ENCODE measurements at places on chromosomes 5 and 9.

DNA sequence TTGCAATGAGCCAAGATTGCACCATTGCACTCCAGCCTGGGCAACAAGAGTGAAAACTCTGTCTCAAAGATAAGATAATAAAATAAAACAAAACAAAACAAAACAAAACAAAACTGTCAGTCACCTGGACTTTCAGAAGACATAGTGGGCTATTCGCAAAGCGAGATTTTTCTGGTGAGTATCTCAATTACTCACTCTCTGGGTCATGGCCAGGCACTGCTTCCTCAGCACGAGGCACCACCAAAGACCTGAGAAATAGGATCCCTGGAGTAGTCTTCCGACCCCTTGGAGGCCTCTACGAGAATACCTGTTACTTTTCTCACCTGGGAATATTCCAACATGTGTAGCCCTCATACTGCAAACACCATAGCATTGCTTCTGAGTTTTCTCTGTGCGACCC, 201.7 kb upstream of the ZNF618 start:
- no peak for DNase-seq

DNA sequence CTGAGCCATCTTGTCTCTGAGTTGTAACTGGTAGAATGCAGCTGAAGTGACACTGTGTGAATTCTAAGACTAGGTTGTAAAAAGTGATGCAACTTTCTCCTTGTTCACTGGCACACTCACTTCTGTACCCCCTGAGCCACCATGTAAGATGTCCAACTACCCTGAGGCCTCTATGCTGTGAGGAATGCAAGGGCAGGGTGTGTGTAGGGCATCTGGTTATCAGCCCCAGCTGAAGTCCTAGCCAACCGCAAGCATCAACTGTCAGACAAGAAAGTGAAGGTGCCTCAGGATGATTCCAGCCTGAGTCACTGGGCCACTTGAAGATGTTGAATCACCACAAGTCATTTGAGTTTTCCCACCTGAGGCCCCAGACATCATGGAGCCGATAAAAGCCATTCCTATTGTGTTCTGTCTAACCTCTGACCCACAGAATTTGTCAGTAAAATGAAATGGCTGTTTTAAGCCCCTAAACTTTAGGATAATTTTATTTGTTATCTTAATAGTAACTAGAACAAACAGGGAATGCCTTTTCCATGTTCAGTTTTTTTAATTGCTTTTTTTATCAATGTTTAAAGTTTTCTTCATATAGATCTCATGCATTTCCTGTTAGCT, 18.7 kb upstream of the RHOBTB3 start:
- DNase-seq, result no peak

- no peak for DNase-seq
These were observed 442.9 kb downstream of the RAB3C start for GRCh38 chr5:59025734-59026133.

DNA sequence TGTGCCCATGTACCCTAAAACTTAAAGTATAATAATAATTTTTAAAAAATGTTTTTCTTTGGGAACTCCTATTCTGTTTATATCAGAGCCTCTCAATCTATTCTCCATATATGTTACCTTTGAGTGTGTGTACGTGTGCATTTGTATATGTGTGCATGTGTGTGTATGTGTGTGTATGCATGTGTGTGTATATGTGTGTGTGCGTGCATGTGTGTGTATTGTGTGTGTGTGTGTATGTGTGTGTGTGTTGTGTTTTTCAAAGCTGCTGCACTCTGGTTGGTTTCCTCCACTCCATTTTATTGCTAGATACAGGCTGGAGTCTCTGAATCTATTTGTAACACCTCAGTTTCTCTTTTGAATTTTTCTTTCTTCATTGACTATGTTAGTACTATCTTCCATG, 20.0 kb downstream of the SURF6 start:
- DNase-seq, result no peak

- DNase-seq, result no peak
These were observed 32.7 kb upstream of the DAPK1 start for GRCh38 chr9:87464992-87465378.

Data from cortex of kidney (tissue), 1 donor.